ENCODE measurements at places on chromosomes 12 and 14.

DNA sequence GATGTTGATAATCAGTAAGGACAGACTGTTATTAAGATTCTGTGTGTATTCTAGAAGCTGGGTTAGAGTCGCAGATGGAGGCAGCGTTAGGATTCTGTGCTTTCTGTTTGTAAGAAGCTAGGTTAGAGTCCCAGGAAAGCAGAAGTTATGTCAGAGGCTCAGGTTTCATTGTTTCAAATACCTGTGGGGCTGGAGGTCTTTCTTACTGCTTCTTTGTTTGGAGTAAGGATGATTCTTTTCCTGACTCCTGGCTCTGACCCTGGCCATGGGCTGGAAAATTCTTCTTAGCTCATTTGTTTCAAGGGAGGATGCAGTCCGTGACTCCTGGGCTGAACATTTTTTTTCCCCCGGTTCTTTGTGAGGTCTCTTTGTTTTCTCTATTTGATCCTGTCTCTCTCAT is 5.2 kb downstream of the MUCL1 start:
- DNase-seq = no peak

DNA sequence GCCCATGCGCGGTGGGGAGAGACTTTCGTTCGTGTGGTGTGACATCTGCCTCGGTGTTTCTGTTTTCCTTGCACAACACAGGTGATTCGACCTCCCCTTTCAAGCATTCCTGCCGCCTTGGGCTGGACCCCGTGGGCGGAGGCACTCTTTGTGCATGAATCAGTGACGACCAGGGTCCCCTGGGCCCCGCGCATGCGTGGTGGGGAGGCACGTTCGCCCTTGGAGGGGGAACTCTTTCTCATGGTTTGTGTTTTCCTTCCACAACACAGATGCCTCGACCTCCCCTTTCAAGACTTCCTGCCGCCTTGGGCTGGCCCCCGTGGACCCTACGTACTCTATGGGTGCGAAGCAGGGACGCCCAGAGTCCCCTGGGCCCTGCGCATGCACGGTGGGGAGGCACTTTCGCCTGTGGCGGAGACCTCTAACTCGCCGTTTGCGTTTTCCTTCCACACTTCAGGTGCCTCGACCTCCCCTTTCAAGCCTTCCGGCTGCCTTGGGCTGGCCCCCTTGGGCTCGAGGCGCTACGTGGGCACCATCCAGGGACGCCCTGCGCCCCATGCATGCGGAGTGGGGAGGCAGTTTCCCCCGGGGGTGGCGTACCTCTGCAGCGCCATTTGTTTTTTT is 340.9 kb downstream of the ALG10 start:
- no peak for DNase-seq

DNA sequence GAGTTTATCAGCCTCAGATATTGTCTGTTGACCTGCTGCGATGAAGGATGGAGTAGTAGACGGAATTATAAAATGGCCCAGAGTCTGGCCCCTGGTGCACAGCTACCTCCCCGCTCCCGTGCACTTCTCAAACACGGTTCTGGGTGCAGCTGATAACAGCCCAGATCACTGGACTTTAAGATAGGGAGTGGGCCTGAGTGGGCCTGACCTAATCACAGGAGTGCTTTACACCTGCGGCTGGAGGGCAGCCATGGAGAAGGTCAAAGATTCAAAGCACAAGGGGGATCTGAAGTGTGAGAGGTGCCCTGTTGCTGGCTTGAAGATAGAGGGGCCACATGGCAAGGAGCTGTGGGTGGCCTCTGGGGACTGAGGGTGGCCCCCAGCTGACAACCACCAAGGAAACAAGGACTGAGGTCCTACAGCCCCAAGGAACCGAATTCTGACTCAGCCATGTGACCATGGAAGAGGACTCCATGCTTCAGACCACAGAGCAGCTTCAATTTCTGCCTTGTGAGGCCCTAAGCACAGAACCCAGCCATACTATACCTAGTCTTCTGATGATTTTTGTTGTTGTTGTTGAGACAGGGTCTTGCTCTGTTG is 113.4 kb downstream of the ZNF664 start:
- DNase-seq = no peak

GRCh38 chr12:29316752-29317151 is 64.2 kb downstream of the ERGIC2 start:
- DNase-seq = no peak

GRCh38 chr12:131204416-131205274 is 250.9 kb downstream of the ADGRD1 start:
- no peak for DNase-seq

DNA sequence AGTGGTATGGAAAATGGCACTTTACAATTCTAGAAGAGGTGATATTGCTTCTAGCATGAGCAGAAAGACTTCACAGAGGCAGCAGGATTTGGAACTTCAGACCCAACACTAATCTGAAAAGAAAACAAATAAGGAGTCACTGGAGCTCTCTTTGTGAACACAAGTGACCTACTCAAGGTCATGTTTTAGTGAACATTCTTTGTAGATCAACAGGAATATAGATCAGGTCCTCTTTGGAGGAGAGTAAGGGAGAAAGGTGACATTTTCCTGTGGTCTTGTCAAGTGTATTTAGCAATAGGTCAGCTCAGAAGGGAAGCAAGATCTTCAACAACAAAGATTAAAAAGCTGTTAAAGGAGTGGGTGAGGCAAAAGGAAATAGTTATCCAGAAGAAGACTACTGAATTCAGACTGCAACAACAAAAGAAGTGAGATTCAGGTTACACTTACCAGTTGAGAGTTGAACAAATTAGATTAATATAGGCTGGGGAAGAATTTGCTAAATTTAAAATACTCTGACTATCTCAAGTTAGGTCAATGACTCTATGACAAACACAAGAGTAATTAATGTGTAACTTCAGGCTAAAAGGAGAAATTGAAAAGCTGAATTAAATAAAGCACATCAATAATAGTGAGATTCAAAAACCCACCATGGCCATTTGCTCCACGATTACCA is 528.2 kb downstream of the RPS29 start:
- DNase-seq = no peak

GRCh38 chr12:50317203-50317602 is 33.9 kb upstream of the LIMA1 start:
- no peak for DNase-seq

GRCh38 chr14:104576970-104577332 is 2.6 kb upstream of the C14orf180 start:
- no peak for DNase-seq

DNA sequence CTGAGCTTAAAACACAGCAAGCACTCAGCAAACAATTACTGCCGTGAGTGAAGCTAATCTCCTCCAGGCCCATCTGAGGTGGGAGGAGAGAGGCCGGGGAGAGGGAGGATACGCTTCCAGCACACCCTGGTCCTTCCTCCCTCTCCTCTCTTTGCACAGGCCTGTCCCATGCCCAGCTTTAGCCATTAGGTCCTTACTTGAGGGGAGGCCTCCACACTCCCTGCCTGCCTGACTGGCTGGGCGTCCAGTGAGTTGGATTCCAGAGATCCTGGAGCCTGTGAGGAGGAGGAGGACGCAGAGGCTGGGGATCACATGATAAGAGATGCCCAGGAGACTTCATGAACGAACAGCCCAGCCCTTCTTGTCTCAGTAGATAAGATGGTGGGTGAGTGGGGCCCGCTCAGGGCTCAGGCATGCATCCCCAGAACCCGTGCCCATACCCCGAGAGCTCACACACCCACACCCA is 65.1 kb upstream of the NCOR2 start:
- peak; percentile 45 for DNase-seq

DNA sequence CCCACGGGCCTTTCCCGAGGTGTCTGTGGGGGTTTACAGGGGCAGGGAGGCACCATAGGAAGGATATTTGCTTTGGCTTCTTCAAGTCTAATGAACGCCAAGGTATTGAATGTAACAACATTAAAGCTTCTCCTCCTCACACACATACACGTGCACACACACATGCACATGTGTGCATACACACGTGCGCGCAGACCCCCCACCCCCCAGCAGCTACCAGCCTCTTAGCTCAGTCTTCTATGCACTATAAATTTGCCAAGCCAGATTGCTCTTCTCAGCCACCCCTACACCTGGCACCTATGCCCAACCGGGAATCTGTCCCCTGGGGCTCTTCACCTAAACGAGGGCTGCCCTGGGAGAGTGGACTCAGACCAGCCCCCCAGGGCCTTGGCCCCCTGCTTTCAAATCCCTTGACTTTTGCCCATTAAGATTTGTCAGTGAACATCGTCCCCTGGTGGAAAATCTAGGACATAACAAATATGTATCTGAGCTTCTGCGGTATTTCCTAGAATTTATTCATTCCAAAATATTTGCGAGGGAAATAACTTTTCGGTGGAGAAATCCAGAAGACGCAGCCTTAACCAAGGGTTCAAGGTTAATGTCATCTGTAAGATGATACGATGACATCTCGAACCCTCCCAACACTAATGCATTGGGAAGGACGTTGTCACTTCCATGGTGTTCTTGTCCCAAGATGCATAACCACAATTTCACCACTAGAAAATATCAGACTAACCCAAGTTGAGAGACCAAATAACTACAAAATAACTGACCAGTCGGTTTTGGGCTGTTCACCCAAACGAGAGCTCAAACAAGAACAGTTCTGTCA is 330.4 kb downstream of the MED13L start:
- no peak for DNase-seq

DNA sequence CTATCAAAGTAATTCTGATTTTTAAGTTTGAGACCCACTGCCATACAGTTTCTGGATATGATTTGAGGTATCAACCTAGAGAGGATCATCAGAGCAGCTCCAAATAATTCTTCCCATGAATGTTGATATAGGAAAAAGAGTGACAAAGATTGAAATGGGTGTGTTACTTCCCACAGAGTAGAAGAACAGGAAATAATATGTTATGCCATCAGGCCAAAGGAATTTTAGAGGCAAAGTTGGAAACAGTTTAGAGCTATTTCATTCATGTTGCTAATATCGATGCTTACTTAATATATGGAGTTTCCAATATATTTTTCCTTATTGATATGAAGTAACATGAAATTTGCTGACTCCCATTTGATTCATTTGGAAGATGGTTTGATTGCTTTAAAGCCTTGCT is 8.9 kb upstream of the MSRB3 start:
- no peak for DNase-seq

DNA sequence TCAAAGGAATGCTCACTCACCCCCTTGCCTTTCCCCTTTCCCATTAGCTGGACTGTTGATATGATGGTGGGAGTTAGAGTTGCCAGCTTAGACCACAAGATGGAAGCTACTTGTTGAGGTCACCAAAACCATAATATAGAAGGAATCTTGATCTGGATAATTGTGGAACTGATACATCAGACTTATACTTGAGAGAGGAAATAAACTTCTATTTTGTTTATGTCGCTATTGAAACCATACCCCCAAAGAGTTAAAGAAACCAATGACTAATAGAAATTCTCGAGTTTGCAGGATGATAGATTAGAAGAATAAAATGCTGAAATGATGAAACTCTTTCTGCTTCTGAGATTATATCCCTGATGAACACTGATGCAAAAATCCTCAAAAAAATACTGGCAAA is 37.9 kb downstream of the TDG start:
- DNase-seq = no peak

- DNase-seq = no peak
Observed at GRCh38 chr12:121295746-121296617, 527 bp downstream of the CAMKK2 start.

- DNase-seq = peak; percentile 5
Observed at GRCh38 chr14:44589180-44589579, 82.1 kb upstream of the FSCB start.

GRCh38 chr12:108567406-108568337 is 5.3 kb downstream of the ISCU start:
- peak; percentile 36 for DNase-seq

DNA sequence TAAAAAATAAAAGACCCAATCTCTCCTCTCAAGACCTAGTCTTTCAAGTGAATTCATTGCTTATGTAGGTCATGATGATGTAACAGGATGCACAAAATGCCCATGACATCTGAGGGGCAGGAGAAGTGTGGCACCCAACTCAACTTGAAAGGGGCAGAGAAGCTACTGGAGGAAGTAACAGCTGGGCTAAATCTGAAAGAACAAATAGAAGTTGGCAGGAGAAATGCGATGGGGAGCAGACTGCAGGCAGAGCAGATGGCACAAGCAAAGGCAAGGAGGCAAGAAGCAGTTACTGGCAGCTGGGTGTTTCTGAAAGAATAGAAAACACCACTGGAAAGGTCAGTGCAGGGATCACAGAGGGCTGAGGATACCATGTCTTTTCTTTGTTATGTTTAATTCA is 14.6 kb downstream of the SLC38A4 start:
- DNase-seq = no peak

DNA sequence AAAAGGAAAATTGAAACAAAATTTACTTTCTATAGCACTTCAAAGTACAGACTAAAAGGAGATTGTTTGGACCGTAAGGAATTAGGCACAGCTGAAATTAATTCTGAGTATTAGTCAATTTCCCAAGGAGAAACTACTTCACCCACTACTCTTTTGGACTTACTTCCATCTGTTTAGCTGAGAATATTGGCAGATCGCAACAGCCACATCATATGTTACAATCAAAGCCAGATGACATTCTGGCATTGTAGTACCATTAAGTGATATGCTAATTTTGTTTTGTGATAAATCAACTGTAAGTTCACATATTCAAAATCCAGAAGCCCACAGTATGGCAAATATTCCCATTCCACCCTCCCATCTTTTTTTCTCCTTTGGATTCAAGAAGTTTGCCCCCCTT is 47.1 kb upstream of the ANKS1B start:
- no peak for DNase-seq

DNA sequence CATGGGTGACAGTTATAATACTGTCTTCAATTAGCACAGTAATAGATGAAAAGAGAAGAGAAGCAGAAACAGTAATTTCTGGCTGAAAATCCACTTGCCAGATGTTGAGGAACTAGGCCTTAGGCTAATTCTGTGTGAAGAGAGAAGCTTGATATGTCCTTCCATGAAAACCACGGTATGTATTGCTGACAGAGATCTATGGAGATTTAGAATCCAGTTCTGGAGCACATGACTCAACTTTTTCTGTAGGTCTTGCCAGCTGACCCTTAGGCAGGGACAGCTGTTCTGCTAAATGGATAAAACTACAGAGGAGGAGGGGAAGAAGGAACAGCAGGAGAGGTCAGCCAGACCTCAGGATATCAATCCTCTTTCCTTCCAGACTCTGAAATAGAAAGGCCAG is 211.5 kb downstream of the PRKD1 start:
- no peak for DNase-seq

- no peak for DNase-seq
Observed at GRCh38 chr14:89889626-89890025, 64.9 kb downstream of the EFCAB11 start.

- DNase-seq = no peak
Observed at GRCh38 chr12:48017496-48017895, 13.2 kb upstream of the COL2A1 start.

GRCh38 chr12:60872850-60873713 is 1277.3 kb downstream of the SLC16A7 start:
- no peak for DNase-seq

- DNase-seq = peak; percentile 50
Observed at GRCh38 chr14:60648934-60649874, at the start of gene SIX1. TSS of gene SIX1 (minus strand) at chr14:60649477. CDS start at chr14:60649189, 288 bp downstream.

Measured in kidney glomerular epithelial cell (primary cell).